ENCODE measurements at places on chromosomes 7 and 10.

DNA sequence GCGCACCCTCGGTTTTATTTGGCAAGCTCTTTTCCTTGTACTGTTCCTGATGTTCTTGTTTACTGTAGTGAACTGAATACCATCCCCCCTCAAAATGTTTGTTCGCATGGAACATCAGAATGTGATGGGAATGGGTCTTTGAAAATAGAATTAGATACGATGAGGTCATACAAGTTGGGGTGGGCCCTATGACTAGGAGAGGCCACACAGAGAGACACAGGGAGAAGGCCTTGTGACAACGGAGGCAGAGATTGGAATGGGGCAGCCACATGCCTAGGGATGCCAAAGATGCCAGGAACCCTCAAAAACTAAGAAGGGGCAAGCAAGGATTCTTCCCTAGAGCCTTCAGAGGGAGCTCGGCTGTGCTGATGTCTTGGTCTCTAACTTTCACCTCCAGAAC is 123.6 kb downstream of the FAM204A start:
- no peak for DNase-seq

DNA sequence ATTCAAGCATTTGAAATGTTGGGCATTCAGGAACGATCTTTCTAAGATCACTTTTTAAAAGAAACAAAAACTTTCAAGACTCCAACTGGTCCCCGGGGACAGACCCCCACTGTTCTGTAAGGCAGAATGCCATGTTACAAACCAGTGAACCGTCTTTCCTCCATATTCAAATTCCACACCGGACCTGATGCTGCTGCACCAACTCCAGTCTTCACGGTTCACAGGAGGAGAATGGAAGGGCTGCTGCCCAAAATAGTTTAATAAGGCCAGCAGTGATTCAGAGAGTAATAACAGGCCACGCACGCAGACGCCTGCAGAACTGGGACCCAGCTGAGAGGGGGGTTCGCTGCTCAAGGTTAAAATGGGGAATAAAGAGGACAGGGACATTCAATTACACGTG is 47.2 kb downstream of the OSBPL3 start:
- DNase-seq, result no peak

- no peak for DNase-seq
These were observed 238.0 kb downstream of the EBF3 start for GRCh38 chr10:129725890-129726631.

DNA sequence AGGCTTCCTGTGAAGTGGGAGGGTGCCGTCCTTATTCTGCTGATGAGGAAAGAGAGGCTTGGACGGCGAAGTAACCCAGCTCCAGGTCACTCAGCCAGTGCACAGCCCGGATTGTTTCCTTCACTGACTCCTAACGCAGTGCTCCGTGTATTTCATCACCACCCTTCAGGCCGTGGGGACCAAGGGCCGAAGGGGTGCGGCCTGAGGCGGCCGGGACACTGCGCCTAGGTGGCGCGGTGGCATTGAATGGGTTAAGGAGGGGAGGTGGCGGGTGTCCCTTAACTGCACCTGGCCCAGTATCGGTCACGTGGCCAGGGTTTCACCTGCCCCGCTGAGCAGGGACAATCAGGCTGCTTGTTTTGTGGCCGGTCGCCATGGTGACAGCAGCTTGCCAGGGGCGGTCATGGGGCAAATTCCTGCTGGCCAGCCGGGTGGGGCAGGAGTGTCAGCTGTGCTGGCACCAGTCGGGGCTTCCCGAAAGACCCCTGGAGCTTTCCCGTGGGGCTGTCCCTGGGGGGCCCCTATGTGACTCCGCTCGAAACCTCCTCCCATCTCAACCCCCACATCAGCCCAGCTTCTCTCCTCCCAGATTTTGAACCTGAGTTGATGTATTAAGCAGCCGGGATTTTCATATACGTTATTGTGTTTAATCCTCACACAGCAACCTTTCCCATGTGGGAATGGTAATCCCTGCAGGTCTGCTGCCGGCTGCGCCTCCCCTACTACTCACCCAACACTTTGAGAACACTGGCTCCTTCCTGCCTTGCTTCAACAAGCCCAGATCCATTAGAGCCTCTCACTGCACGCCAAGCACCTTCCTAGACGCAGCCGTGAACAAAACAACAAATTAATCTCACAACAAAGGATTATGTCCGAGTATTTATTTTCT is 4.4 kb upstream of the ABHD11 start:
- peak; percentile 97 for DNase-seq

GRCh38 chr7:54145716-54146115 is 396.5 kb upstream of the VSTM2A start:
- DNase-seq, result no peak

DNA sequence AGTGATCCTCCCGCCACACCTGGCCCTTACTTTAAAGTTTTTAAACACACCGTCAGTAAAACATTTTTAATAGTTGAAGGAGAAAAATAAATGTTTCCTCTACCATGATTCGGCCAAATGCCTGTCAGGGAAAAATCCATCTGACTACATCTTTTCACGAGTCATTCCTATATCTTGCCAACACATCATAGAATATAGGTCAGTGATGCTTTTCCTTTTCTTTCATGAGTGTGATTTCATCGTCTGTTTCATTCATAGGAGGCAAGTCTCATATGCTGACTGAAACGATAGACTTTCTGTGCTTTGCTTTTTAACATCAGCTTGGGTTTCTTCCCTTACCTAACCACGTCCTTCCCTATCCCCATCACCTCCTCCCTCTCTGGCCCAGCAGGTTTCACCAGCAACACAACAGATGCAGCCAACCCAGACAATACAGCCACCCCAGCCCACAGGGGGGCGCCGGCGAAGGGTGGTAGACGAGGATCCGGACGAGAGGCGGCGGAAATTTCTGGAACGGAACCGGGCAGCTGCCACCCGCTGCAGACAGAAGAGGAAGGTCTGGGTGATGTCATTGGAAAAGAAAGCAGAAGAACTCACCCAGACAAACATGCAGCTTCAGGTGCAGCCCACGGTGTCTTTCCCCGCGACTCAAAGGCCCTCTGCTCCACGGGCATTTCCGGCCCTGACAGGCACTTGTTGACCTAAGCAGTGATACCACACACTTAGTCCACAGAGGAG is 149.2 kb downstream of the TRIL start:
- no peak for DNase-seq

- no peak for DNase-seq
These were observed 272.8 kb upstream of the MKI67 start for GRCh38 chr10:128398999-128399398.

DNA sequence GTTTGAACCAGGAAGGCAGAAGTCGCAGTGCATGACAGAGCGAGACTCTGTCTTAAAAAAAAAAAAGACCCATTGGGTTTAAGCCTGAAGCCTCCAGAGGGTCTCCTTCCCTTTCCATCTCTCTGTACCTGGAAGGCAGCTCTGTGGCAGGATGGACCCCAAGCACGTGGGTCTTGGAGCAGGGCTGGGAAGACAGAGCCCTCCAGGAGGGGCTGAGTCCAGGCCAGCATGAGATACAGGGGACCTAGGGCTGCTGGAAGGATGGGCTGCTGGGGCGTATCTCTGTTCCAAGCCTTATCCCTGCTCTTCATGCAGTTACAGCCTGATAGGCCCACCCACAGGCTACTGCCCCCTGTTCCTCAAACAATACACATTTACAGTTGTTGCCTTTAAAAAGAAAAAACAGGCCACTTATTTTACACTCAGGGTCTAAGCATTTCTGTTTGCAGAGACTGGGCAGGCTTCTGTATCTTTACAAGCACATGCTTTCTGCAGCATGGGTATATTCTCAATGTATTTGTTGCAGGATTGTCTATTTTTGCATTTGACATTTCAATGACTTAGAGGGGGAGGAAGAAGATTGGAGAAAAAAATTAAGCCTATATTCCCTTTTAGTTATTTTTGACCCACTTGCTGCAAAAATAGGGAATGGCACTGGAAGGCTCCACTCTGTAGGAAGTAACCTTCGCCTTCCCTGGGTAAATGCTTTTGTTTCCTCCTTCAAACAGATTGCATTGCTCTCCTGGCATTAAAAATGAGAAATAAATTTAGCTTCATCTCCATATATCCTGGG is 60.1 kb downstream of the FAM171A1 start:
- no peak for DNase-seq

DNA sequence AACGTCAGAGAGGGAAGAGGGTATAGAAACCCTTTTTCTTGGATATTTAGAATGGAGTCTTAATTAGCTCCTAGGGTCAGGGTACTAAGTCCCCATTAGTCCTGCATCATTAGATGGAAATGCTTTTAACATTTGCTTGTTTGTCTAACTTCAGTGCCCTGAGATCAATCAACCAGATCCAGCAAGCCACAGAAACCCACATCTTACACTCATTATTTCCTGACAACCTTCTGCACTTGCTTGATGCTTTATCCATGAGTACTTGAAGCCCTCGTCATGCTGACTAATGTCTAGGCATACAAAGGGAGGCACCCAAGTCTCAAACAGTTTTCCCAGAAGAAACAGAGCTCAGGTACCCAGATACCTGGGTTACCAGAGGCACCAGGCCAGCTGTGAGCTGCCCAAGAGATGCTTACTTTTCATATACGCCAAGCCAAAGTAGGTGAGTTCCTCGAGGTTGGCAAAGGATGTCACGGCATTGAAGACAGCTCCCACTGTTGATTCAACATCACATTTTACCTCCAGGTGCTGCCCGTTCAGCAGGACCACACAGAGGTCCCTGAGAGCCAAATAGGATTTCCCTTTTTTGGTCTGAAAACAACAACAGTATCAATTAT is 42.7 kb downstream of the FRMPD2 start:
- DNase-seq, result no peak

- DNase-seq, result peak; percentile 92
These were observed 251.1 kb upstream of the LRRN3 start for GRCh38 chr7:110839866-110840265.

DNA sequence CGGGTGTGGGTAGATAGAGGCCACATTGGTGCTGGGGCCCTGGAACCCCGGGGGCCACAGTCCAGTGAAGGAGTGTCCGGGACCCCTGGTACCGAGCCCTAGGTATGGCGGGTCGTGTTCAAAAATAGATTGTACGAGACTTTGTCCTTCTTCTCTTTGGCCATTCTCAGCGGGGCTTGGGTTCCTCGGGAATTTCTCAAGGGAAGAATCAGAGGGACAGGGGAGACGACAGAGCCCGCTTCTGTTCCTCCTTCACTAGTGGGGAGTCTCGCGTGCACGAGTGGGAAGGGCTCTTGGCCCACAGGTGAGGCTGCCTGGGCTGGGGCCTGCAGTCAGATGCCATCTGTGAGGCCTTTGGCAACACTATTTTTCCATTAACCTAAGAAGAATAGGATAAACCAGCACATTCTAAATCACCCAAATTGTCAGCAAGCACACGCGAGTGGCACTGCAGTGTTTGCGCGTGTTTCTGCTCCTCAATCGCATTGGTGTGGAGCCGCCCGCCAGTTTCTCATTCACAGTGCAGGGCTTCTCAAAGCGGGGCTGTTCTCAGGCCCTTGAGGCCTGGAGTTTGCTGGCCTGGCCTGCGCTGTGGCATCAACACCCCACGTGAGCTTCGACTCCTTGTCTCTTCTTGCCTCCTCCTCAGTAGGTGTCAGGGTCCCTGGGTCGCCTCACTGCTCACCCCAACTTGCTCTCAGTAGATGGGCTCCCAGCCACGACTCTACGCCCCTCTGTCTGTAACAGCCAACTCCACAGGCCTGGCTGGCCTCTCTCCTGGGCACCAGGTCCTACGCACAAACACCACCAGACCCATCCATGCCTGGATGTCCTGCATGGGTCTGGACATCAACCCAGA is 187.6 kb upstream of the SHH start:
- no peak for DNase-seq

DNA sequence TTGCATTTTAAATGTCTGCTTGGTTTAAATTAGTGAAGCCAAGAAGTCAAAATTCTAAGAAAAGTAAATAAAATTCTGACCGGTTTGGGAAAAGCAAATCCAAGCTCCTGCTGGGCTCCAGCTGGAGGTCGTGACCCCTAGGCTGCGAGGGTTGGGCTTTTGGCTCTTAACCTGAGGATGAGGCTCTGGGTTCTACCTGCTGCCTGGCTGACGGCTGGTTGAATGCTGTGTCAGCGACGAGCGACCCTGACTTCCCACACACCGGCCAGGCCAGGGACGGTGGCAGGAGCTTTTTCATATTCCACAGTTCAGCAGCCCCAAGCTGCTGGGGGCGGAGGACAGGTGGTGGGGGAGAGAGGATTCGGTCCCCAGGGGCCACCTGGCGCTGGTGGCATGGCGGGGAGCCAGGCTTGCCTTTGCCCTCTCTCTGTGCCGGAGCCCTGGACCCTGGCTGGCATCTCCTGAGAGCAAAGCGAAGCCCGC is 843 bp upstream of the PLPP4 start:
- DNase-seq, result no peak

GRCh38 chr7:14954035-14954434 is 51.5 kb upstream of the DGKB start:
- no peak for DNase-seq

DNA sequence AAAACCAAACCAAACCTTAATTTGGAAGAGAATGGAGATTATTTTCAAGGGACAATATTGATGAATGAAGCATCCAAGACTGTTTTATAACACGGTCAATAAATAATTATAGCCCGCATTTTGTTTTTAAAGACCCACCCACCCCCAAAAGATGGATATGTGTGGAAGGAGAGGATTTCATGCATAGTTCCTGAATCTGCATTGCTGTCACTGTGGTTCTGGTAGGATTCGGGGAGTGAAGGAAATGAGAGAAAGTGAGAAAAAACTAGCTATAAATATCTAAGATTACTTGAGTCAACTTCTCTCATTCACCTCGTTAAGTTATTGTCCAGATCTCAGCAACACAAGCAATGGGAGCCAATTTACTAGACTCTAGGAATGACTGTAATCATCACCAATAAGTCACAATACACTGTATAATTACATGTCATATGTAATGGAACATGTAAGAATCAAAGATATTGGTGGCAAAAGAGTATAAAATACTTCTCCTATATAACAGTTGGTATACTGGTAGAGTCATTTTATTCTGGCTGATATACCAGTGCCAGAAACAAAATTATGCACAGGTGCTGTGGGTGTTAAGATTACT is 30.2 kb downstream of the NAMPT start:
- no peak for DNase-seq

- DNase-seq, result no peak
These were observed 149.3 kb downstream of the POU6F2 start for GRCh38 chr7:39127058-39127457.

GRCh38 chr10:78626471-78626870 is 442.3 kb upstream of the ZMIZ1 start:
- no peak for DNase-seq

- peak; percentile 55 for DNase-seq
These were observed 140.1 kb downstream of the PLXNA4 start for GRCh38 chr7:132436121-132436520.

- DNase-seq, result no peak
These were observed 40.6 kb upstream of the NPFFR1 start for GRCh38 chr10:70324339-70324861.

DNA sequence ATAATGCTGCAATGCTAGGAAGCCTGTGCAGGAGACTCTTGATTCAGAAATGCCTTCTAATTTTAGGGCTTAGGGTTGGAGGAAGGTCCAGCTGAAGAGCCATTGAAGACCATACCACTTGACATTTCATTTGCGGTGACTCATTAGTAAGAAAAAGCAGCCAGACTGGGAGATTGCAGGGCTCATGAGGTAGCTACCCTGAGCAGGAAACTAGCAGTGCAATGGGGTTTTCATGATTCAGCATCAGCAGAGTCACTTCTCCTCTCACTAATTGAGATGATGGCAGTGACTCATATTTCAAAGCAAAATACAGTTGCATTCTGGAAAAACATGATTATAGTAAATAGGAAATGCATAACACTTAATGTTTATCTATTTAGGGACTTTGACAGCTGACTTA is 434.1 kb downstream of the DNAJB9 start:
- no peak for DNase-seq

- no peak for DNase-seq
These were observed 18.7 kb upstream of the PPP2R2D start for GRCh38 chr10:131882151-131882550.

Data from NCI-H345 (cell line).